SIG-M5 (cell line): ENCODE measurements at places on chromosomes 11 and 22.

DNA sequence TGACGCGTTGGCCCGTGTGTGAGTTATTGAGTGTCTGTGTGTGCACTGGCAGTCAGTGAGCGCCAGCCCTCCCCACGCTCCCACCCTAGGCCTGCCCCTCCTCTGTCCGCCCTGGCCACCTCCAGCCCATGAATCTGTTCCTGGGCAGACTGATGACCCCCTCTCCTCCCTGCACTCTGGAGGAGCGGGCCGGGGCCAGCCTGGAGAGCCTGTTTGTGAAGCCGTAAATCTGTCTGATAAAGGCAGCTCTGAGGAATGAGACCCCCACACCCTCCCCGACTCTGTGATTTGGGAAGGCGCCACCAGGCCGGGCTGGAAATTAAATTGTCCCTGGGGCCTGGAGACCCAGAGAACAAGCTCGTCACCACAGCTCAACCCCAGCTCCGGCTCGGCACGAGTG is 8.6 kb downstream of the TSSC4 start:
- DNase-seq = no peak

DNA sequence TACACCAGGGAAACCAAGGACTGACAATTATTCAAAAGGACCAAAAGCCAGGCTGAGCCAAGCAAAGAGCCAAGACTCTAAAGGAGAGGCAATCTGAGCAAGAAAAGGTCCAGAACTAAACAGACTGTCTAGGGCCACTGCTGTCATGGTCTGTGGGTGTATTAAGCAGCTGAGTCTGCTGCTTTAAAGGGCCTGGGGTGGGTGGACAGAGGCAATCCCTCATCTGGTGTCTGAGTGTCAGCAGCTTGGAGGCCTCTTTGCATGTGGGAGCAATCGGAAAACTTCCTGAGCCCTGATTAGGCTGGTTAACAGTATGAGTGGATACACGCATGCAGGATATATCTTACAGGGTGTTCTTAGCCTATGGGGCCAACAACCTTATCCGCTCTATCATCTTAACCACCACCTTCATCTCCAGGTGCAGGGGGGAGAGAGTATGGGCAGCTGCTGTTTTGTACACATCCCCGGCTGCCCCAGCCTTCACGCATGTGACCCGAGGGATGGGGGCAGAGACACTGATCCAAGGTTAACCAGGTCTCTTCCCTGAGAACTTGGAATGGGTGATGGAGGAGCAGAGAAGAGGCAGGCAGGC is 67.5 kb upstream of the TIMP3 start:
- DNase-seq = no peak

- DNase-seq = no peak
Observed at GRCh38 chr22:44277386-44278135, 35.2 kb downstream of the SHISAL1 start.

DNA sequence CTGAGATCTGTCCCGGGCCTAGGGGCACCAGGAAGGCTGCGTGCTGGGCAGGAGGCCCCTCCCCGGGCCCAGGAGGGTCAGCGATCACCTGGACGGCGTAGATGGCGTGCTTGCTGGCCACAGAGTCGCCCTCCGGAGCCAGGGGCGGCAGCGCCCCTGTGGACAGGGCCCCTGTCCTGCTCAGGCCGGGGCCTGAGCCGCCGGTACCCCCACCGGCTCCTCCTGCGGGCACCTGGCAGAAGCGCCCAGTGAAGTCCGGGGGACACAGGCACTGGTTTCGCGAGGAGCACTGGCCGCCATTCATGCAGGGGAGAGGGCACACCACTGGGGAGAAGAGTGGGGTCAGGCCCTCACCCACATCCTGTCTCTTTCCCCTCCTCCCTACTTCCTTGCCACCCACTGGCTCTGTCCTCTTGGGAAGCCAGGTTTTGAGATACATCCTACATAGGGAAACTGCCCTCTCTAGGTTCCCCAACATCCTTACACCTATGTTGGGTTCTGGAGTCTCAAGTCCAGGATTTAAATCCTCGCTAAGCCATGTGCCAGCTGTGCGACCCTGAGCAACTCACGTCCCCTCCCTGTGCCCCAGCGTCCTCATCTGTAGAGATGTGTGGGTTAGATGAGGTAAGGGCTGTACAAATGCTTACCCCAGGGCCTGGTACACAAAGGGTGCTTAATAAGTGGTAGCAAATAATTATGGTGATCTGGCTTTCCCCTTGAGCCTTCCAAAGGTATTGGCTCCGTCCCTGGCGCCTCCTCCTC is 3.9 kb downstream of the LTBP3 start:
- DNase-seq = no peak

- no peak for DNase-seq
Observed at GRCh38 chr22:38269466-38269865, 3.3 kb downstream of the TMEM184B start.

GRCh38 chr11:130180896-130181294 is 21.3 kb downstream of the ST14 start:
- DNase-seq = no peak

DNA sequence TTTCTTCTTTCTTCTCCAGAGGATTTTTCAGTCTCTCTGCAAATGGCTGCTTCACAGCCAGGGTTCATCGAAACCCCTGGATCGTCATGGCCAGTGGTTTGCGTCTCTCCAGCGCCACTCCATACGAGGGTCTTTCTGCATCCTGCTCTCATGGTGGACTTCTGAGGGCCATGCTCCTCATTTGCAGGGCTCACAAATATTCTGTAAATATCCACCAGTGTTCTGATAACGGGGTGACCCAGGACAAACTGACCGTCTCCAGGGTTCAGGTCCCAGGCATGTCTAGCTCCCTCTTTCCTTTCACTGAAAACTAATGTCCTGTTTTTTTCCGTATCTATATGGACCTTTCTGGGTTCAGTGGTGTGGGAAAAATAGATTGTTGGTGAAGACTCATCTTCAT is 15.7 kb upstream of the VPREB1 start:
- no peak for DNase-seq

- no peak for DNase-seq
Observed at GRCh38 chr22:42365111-42365865, 66.9 kb downstream of the NFAM1 start.

GRCh38 chr11:78800756-78801155 is 226.1 kb upstream of the NARS2 start:
- no peak for DNase-seq

GRCh38 chr11:60634126-60634525 is 65.3 kb upstream of the MS4A8 start:
- DNase-seq = no peak

- DNase-seq = no peak
Observed at GRCh38 chr22:43014316-43014868, 557 bp downstream of the PACSIN2 start.

- no peak for DNase-seq
Observed at GRCh38 chr11:34665077-34665835, 44.4 kb downstream of the EHF start.

DNA sequence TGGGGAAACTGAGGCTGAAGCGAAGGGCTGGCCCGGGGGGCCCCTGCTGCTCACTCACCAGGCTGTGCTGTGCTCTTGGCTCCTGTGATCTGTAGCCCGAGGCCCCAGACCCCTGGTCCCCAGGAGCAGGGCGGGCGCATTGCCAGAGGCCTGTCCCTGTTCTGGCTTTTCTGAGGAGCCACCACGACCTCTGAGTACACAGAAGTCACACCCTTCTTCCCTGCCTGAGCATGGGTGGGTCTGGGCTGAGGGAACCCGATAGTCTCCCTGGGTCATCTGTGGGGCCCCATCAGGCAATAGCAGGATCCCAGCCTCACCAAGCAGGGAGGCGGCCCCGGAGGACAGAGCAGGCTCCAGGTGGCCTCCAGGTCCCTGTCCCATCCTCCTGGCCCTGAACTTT is 5.1 kb downstream of the CASTOR1 start:
- DNase-seq = no peak

DNA sequence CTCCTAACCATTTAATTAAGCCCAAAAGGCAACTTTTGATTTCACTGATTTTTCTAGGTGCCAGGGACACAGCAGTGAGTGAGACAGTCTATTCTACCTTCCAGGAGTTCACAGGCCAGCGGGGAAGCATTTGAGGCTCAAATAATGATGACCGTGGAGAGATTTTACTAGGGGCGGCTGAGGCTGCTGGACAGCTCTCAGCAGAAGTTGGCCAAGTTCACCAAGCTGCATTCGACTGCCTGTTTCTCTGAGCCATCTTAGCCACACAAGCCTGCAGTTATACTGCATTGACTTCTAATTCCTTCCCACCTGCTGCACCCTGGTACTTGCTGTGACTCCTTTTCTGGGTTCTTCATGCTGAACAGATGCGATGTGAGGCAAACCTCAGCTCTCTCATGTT is 168.9 kb upstream of the TBCEL start:
- DNase-seq = no peak
